ENCODE measurements at places on chromosomes 12 and 14.

- DNase-seq, result no peak
These were observed 12.5 kb downstream of the PLEKHG6 start for GRCh38 chr12:6322969-6323339.

- no peak for DNase-seq
These were observed 127.6 kb downstream of the FOXN3 start for GRCh38 chr14:89289477-89289876.

DNA sequence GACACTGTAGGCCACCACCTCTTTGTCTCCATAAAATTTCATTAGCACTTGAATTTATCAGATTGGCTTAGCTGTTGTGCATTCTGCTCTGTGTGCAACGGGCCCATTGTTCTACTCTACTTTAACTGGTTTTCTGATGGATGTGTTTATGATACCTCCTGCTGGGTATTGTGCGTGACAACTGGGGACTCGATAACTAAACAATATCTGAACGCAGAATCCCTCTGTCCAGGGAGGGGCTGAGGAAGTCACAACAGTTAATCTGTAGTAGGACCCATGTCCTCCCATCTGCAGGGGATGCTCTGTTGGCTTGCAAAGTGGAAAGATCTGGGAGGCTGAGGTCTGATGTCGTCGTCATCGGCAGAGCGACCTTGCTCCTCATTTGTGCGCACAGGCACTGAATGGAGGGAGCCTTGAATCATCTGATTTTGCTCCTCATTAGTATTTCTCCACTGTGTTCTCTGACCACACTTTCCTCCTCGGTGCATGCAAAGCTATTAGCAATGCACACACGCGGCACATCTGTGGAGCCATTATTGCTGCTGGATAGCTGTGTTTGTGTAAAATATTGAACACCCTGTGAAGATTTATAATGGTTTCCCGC is 422.5 kb downstream of the NRXN3 start:
- no peak for DNase-seq

GRCh38 chr12:6899837-6900519 is 4.6 kb upstream of the LRRC23 start:
- DNase-seq, result no peak

DNA sequence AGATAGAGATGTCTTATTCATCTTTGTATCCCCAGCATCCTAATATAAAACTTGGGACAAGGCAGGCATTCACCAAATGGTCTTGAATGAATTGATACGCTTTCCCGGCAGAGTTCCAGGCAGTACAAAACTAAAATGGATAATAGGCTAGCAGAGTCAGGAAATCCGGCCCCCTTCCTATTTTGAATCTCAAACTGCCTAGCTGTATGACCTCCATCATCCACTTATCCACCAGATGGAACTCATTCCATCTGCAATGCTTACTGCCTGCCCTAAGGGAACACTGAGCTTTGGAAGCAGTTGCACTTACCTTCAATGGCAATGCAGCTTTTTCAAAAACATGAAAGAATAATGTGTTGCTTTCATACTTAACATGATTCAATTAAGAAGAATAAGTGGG is 43.4 kb downstream of the BDKRB1 start:
- DNase-seq, result no peak

DNA sequence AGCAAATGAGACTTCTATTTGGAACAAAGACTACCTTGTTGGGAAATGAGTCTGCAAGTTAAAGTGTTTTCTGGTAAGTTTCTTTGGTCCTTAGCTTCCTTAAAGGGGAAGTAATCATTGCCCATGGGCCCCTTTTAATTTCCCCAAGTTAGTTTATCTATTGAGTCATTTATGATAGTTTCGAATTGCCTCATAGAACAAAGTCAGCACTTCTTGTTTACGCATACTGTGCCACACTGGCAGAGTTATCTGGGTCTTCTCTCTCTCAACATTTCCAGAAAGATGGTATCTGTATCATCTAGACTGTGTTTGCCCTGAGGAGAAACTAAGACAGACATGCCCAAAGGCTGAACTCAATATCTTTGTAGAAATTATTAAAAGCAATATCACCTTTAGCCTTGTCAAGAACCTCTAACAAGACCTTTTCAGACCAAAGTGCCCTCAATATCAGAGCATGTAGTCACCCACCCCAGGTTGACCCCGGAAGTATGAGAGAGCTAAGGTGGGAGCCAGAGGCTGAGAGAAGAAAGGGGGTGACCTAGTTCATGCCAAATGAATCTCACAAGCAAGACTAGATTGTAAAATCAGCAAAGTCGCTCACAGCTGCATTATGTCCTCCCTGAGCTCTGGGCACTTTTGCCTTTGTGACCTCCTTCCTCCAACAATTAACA is 40.0 kb downstream of the GPR65 start:
- no peak for DNase-seq

GRCh38 chr12:18158774-18159557 is 69.0 kb upstream of the RERGL start:
- no peak for DNase-seq

DNA sequence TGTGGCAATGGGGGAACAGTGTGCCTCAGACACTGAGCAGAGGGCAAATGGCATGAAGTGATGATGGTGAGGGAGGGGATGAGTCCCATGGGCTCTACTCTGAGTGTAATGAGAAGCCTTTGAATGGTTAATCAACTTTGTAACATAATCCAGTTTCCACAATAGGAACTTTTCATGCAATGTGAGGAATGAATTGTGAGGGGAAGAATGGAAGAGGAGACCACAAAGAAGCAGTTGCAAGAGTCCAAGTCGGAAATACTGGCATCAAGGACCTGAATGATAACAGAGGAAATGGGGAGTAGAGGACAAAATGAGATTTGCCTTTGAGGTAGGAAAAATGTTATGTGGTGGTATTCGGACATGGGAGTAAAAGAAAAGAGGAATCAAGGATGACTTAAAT is 476.9 kb upstream of the PRICKLE1 start:
- no peak for DNase-seq

- DNase-seq, result no peak
These were observed 146.9 kb downstream of the ESR2 start for GRCh38 chr14:64147126-64147790.

DNA sequence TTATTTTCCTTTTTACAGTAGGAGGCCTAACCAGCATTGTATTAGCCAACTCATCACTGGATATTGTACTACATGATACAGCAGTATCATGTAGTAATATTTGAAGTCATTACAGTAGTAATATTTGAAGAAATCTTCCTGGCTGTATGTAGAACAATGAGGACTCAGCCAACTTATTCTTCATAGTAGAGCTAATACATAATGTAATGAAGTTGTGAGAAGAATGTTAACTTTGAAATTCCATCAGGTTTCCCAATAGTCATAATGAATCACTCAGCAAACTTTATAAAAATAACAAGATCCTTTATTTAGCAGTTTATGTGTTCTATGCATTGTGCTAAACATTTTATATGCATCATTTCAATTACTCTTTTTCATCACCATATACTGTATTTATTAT is 61.8 kb downstream of the LRRK2 start:
- DNase-seq, result no peak

GRCh38 chr12:131720241-131720640 is 9.4 kb downstream of the SFSWAP start:
- DNase-seq, result no peak

- no peak for DNase-seq
These were observed 1.3 kb downstream of the KRT78 start for GRCh38 chr12:52847335-52848102.

DNA sequence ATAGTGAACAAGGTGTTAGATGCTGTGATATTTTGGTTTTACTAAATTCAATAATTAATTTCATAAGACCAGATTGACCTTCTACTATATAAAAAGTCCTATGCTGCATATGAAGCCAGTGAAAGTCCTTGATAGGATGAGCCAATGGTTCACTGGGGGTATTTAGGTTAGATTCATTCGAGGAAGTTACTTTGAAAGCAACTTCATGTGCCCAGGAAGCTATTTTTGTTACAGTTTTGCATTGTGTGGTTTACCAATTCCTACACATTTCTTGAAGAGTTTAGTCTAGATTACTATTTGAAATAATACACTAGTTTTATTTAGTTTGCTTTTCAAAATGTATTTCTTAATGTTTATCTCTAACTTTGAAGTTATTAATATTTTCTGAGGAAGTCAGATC is 58.5 kb upstream of the RMST start:
- no peak for DNase-seq

DNA sequence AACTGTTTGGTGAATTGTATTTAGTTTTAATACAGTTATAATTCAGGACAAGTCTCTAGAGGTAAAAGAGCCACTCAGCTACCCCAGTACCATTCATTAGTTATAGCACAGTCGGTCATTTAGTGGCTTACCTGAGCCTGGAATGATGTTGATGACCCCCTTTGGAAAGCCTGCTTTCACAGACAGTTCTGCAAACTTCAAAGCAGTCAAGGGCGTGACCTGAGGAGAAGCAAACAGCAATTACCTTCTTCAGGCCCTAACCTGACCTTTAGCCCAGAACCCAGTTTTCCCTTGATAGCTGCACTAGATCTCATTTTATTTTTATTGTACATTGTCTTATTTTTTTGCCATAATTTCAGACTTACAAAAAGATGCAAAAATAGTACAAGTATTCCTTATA is 43.8 kb downstream of the ALDH1L2 start:
- no peak for DNase-seq

GRCh38 chr12:6430124-6430989 is 14.4 kb upstream of the CD27 start:
- DNase-seq, result no peak

DNA sequence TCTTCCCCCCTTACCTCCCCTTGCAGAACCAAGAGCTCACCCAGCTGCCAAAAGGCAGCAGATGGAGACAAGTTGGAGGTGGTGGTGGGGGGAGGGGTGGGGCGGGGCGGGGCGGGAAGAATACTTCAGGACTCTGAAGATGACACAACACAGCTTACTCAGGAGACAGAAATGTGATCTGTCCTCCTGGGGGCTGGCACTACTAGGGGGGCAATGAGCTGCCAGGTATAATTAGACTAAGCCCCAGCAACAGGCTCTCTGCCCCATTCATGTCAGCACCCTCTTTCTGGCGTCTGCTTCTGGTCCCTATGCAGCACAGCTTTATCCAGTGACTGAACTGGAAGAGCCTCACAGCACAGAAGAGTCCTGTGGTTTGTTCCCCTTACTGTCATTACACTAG is 407.0 kb downstream of the MED13L start:
- no peak for DNase-seq

DNA sequence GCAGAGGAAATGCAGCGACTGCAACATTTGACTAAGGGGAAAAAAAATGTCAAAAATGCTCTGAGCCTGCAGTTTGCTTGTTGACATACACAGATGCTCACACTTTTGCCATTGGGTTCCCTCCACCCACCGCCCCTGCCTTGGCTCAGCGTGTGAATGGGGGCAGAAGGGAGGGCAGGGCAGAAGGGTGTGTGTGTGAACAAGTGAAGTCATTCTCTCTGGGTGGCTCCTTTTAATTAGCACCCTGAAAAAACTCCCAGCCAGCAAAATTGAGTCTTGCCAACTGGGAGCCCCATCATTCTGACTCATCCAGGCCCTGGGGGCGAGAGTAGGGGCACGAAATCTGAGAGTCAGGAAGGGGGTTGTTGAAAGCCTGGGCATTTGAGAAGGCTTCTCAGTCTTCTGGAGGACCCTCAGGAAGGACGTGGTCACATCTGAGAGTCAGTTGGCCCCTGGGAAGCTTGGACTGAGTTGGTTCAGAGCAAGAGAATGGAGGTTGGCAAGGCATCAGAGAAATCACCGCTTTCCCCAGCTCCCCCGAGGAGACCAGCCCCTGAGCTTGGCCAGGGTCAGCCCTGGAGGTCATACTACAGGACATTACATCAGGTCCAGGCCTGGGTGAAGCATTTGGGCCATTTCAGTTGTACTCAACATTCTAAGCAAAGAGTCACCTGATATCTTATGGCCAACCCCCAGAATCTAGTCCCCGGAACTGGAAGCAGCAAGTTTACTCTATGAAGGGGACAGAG is 22.7 kb upstream of the KRT78 start:
- no peak for DNase-seq

GRCh38 chr14:73162251-73162650 is 25.9 kb downstream of the PSEN1 start:
- no peak for DNase-seq

GRCh38 chr14:104749111-104749649 is 3.8 kb upstream of the SIVA1 start:
- no peak for DNase-seq

GRCh38 chr12:94889445-94890210 is 113.9 kb downstream of the NDUFA12 start:
- no peak for DNase-seq

- no peak for DNase-seq
These were observed 45.9 kb downstream of the DIP2B start for GRCh38 chr12:50550530-50551223.

DNA sequence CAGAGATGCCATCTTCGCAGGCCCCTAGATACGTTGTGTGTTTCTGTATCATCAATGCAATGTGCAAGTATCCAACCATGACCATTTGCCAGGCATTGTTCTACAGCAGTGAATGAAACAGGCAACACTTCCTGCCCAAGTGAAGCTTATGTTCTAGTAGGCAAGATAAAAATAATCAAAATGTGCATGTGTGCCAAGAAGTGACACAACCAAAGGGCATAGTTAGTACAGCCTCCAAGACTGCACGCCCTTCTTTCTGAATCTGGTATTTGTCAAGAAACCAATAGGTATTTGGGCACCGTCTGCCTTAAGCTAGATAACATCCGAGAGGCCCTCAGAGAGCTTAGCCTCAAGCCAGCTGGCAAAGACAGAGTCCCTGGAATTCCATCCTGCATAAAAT is 152.0 kb downstream of the TMEM132C start:
- no peak for DNase-seq

- DNase-seq, result no peak
These were observed 170.2 kb downstream of the ERC1 start for GRCh38 chr12:1161197-1161596.

DNA sequence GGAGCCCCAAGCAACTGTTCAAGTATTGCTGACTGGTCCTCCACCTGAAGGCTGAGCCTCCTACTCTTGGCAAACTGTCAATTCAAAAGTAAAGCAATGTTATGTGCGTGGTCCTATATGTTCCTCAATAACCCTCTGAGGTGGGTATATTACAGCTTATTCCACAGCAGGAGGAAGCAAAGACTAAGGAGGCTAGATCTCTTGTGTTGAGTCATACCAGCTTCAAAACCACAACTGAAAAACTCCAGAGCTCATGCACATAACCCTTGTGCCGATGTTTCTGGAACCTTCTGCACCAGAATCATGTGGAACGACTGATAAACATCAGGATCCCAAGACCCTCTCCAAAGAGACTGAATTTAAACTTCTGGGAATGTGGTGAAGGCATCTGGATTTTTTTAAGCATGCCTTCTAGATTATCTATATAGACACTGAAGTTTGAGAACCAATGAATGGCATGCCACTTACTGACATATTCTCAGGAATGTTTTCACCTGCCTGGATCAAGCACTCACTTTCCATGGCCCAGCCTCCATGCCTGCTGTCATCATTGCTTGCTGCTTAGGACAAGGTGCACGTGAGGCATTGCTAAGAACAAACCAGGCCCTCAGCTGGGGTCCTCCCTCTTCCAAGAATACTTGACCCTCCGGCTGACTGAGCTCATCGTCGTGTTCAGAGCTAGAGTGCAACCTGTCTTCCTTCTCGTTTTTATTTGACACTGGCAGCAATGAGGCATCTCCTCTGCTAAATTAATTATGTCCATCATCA is 194.7 kb downstream of the BCL11B start:
- DNase-seq, result no peak
